NCI-H460 (cell line): ENCODE measurements at places on chromosomes 12 and 14.

DNA sequence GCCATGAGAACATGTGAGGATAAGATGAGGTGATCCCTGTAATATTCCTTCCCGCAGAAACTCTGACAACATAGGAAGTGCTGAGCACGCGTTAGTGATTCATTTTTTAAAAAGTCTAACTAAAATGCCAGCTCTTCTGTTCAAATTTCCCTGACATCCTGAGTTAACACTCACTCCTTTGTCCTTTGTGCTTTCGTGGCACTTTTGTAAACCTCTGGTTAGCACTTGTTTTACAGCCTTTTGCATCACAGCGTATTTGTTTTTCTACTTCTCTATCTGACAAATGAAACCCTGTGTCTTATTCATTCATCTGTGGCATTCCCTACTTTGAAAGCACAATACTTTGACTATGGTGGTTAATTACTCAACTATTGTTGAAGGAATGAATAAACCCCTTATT is 313.6 kb downstream of the NUAK1 start:
- no peak for DNase-seq

DNA sequence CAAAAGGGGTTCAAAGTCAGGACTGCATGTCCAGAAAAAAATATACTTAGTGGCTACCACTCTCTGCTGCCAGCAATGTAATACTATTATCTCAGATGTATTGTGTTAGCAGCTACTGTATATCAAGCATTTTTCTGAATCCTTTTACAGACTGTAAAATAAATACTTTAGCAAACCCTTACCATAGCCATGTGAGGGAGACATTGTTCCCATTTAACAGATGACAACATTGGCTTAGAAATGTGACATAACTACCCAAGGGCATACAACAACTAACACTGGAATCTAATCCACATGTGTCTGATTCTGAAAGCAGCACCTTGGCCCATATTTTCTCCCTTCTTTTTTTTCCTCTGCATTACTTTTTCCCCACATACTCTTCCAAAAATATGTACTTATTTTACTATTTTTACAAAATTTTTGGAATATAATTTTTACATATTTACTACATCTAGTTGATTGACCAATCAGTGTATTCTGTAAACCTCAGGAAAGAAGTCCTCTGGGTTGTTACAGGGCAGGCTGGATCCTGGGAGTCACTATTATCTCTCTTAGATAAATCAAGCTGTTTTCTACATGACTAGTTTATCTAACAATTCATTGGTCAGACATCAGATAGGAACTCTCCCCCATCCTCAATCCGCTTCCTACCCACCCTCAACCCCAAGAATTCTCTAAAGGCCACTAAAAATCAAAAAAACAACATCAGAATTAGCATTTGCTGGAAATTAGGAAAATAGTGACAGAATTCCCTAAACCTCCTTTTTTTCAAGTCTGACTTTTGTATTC is 154.1 kb downstream of the BTG1 start:
- peak; percentile 16 for DNase-seq

GRCh38 chr12:95429172-95429510 is 44.8 kb upstream of the METAP2 start:
- DNase-seq = no peak

DNA sequence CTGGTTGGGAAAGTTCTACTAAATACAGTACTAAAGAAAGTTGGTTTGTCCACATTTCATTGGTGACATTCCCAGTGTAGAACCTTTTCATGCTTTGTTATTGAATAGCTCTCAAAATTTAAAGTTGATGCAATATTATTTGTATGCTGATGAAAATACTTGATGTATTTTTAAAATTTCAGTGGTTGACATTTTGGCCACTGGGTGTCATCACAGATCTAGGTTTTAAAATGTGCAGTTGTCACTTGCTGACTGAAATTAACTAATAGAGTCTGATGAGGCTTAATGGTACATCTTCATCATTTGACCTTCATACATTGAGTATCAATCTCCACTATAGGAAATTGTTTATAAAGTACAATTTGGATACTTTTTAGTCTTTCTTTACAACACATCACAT is 37.1 kb downstream of the CMAS start:
- peak; percentile 27 for DNase-seq
